GM19239 (cell line): ENCODE measurements at places on chromosomes 7 and 10.

- DNase-seq, result no peak
Measured at GRCh38 chr10:100779329-100779728, 33.9 kb downstream of the PAX2 start.

GRCh38 chr7:29005829-29006228, 47.7 kb upstream of the TRIL start:
- DNase-seq, result no peak

GRCh38 chr10:129259128-129259815, 207.8 kb upstream of the MGMT start:
- no peak for DNase-seq

GRCh38 chr7:121579639-121580038, 183.5 kb upstream of the FAM3C start:
- DNase-seq, result no peak

GRCh38 chr10:124696446-124697392, 47.5 kb downstream of the FAM53B start:
- DNase-seq, result peak; percentile 74

- no peak for DNase-seq
Measured at GRCh38 chr10:33112831-33113455, 154.9 kb upstream of the ITGB1 start.

- DNase-seq, result peak; percentile 17
Measured at GRCh38 chr7:130831817-130832481, 97.9 kb upstream of the KLF14 start.

- DNase-seq, result no peak
Measured at GRCh38 chr7:30841025-30841735, 70.0 kb downstream of the MINDY4 start.

- DNase-seq, result no peak
Measured at GRCh38 chr10:385571-386300, 250.5 kb downstream of the ZMYND11 start.

GRCh38 chr7:30654296-30655090, 27.8 kb downstream of the CRHR2 start:
- DNase-seq, result no peak

- DNase-seq, result peak; percentile 65
Measured at GRCh38 chr10:89251409-89252224, at the start of gene LIPA. Gene LIPA, minus strand, starts transcription at chr10:89251775. Its CDS starts 4,127 bp downstream, at chr10:89247648.

DNA sequence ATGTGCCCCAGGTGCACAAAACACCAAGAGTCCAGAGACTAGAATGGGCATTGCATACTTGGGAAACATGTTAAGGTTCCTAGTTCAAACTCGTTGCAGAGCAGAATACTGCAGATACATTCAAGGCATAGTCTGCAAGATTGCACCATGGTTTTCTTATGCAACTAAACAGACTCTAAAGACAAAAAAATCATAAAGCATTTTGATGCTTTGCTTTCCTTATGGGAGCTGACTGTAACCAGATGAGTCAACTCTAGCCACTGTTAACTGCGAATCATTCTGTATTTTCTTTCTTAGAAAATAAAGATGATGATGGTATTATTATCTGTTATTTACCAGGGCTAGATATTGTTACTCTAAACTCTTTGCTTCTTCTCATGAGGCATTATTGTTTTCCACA, 19.7 kb downstream of the TRUB1 start:
- no peak for DNase-seq

- DNase-seq, result no peak
Measured at GRCh38 chr10:10777723-10778122, 239.9 kb upstream of the CELF2 start.
